ENCODE measurements at places on chromosomes 5 and 9. TPM values are rescaled to one million over a fixed set of nuclear protein-coding genes. Genes with fewer than 3 reads are reported as not detected.

Gene BHMT2
- total RNA-seq = 18.3 TPM

Gene FCN2
- total RNA-seq = 0.49 TPM

Gene MYMK
- not detected for total RNA-seq

GRCh38 chr5:60546207-60546606 is 153.8 kb downstream of the DEPDC1B start:
- no peak for DNase-seq

DNA sequence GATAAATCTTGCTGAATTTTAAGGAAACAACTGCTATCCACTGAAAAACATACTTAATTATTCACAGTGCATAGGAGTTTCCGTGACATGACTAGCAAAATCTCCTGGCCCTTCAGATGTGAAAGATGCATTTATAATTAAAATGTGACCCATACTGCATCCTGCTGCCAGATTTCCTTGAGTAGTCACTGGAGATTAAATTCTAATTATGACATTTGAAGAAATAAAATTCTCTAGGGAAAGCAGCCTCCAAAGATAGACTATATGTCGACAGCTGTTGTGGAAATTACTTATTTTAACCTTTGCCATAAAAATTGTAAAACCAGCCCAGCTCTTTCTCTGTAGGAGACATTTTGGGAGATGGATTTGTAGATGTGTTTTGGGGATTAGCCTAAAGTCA is 193.6 kb upstream of the SMC2 start:
- DNase-seq = no peak

- DNase-seq = no peak
Observed at GRCh38 chr9:11537566-11537965, 924.8 kb upstream of the PTPRD start.

DNA sequence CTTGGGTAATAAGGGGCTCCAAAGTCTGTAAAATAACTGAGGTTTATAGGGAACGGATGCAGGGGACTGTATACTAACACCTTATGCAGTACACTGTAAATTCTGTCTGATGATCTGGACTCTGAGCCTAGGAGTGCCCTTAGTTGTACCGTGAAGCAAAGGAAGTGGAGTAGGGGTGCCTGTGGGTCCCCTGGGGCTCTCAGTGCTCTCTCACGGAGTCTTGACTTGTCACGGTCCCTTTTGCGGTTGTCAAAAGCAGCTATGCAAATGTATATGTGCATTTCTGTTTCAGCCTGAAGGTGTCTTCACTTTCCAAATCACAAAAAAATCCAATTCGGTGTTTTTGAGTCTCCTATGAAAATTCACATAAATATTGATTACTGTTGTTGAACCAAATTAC is 17.8 kb downstream of the DMRT1 start:
- DNase-seq = no peak

- no peak for DNase-seq
Observed at GRCh38 chr9:83239747-83240146, 176.8 kb upstream of the RASEF start.

DNA sequence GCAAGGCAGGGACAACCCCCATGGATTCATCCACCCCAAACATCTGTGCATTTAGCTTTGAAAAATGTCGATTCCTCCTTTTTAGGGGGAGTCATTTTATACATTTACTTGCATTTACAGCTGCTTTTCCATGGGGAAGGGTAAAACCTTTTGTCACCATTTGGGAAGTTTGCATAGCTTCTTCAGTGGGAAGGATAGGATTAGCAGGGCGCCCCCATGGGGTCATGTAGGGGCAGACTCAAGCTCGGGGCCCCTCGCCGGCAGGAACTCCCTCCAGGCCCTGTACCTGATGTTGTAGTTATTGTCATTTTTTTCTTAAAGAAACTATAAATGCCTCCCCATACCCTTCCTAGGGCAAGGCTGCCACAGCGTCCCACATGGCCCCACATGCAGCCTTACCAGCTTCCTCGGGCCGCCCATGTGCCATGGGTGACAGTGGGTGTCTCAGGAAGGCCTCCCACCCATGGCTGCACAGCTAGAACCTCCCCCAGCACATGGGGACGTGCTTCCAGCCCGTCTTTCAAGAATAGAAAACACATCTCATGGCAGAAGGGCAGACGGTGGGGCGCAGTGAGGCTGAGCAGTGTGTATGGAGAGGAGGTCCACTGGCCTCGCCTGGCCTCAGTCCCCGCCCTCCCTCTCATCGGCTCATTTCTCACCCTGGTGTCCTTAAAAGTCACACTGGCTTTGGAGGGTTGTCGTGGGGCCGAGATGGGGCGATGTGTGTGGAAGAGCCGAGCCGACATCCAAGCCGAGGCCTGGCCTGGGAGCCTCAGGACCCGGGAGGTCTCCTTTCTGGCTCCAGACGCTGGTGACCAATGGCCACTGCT is 76.1 kb upstream of the OTULINL start:
- no peak for DNase-seq

GRCh38 chr5:157022024-157022423 is 36.9 kb downstream of the HAVCR1 start:
- no peak for DNase-seq
